ENCODE measurements at places on chromosomes 3 and 15.

DNA sequence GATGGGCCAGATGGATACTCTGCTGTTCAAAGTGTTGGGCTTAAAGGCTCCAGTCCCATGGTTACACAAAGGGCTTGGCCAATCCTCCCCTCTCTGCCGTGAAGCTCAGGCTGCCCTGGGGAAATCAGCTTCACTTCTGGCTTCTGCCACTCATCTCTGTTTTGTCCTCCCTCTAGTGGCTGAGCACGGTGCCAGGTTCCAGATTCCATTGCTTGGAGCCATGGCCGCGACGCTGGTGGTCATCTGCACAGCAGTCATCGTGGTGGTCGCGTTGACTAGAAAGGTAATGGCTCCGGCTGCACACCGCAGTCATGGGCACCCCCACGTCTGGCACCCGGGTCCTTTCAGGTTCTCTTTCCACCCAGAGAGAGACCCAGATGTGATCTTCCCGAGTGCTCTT is 5.6 kb downstream of the TIGIT start:
- no peak for DNase-seq

- DNase-seq: no peak
Observed at GRCh38 chr3:23999012-23999641, 54.0 kb downstream of the NR1D2 start.

GRCh38 chr15:29058903-29059539 is 173.2 kb downstream of the APBA2 start:
- no peak for DNase-seq

- DNase-seq: no peak
Observed at GRCh38 chr3:175951047-175951694, 1092.0 kb downstream of the NAALADL2 start.

- DNase-seq: no peak
Observed at GRCh38 chr3:112980080-112980479, 5.2 kb upstream of the CD200R1 start.

GRCh38 chr15:72170691-72171090 is 26.9 kb downstream of the GRAMD2A start:
- no peak for DNase-seq
